ENCODE measurements at places on chromosomes 12 and 14. TPM values are rescaled to one million over a fixed set of nuclear protein-coding genes. Genes with fewer than 3 reads are reported as not detected.

DNA sequence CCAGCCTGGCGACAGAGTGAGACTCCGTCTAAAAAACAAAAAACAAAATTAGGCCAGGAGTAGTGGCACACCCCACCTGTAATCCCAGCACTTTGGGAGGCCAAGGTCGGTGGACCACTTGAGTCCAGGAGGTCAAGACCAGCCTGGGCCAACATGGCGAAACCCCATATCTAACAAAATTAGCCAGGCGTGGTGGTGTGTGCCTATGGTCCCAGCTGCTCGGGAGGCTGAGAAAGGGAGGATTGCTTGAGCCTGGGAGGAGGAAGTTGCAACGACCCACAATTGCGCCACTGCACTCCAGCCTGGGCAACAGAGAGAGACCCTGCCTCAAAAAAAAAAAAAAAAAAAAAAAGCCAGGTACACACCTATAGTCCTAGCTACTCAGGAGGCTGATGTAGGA, 37.0 kb downstream of the KDM2B start:
- H3K27ac ChIP-seq = no peak overlapping the region
- H3K4me3 ChIP-seq = no peak overlapping the region
- H3K27me3 ChIP-seq = no peaks in the 10 kb centered on the region
- no peaks in the 10 kb centered on the region for H3K4me1 ChIP-seq

DNA sequence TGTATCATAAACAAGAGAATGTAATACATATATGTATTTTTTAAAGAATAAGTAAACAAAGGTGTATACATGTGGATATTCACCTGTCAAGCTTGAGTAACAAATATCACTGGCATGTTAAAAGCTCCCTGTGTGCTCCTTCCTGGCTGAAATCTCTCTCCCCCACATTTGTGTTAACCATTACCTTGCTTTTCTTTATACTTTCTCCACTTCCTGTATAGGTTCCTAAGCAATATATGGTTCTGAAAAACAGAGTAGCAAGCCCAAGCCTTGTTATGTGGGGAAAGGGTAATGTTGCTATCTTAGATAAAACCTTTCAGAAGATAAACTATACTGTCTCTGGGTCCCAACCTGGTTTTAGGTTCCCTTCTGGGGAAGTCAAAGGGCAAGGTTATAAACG, 32.3 kb upstream of the TBC1D30 start:
- H3K27me3 ChIP-seq = no peaks in the 10 kb centered on the region
- H3K27ac ChIP-seq = no peak overlapping the region
- H3K4me3 ChIP-seq = no peak overlapping the region
- DNase-seq = no peak

DNA sequence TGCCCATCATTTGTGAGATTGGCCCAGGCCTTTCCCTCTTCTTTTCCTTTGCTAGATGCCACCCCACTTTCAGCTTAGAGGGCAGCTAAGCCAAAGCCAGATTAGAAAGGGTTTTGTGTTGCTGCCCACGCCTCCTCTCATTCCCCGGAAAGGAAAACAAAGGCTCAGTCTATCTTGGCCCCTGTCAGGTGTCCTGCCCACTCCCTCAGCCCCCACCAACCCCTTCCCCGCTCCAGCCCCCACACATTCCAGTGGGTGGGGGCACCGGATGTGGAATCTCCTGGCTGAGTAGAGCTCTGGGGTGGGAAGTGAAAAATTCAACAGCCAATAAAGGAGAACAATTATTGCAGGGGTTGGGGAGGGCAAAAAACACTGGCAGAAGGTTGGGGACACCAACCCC, 2.2 kb downstream of the BLOC1S1 start:
- peak overlapping the region; percentile 95 for H3K27ac ChIP-seq
- H3K27me3 ChIP-seq = no peaks in the 10 kb centered on the region
- H3K36me3 ChIP-seq = no peaks in the 10 kb centered on the region

DNA sequence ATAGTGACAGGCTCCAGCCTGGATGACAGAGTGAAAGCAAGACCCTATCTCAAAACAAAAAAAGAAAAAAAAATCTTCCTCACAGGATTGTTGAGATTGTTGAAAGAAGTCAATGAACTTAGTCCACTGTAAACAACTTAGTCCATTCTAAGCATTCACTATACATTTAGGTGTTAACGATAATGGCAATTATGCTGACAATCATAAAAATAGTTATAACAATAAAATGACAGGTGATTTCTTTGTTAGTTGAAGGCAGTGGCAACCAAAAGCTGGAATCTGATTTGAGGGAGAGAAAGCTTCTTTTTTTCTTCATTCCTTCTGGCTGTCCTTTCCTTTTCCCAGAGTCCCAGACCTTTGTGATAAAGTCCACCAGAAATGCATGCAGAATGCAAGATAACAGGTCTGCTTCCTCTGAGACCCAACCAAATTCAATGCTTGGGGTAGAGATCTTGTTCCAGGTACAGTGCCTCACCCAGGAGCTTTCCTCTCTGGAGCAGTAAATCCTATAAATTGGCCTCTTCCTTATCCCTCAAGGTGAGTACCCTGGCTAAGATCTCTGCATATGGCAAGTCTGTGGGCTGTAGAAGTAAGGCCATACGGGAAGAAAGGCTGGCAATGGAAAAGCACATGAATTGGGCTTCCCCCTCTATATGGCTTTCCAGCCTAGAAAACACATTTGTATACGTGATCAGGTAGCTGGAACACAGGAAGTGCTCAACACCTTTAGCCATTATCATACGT, 52.5 kb downstream of the PAX9 start:
- DNase-seq = no peak
- H3K4me1 ChIP-seq = no peaks in the 10 kb centered on the region
- no peaks in the 10 kb centered on the region for H3K27me3 ChIP-seq
- H3K27ac ChIP-seq = no peak overlapping the region

GRCh38 chr14:68703093-68703492, 89.8 kb downstream of the ZFP36L1 start:
- H3K4me1 ChIP-seq = peaks cover 8% of the 10 kb centered on the region
- no peaks in the 10 kb centered on the region for H3K27me3 ChIP-seq
- H3K36me3 ChIP-seq = no peaks in the 10 kb centered on the region
- DNase-seq = no peak

- H3K4me1 ChIP-seq = no peaks in the 10 kb centered on the region
- no peaks in the 10 kb centered on the region for H3K27me3 ChIP-seq
- no peak overlapping the region for H3K4me3 ChIP-seq
- no peak overlapping the region for H3K27ac ChIP-seq
Measured at GRCh38 chr12:21800011-21800410, 25.5 kb upstream of the KCNJ8 start.

DNA sequence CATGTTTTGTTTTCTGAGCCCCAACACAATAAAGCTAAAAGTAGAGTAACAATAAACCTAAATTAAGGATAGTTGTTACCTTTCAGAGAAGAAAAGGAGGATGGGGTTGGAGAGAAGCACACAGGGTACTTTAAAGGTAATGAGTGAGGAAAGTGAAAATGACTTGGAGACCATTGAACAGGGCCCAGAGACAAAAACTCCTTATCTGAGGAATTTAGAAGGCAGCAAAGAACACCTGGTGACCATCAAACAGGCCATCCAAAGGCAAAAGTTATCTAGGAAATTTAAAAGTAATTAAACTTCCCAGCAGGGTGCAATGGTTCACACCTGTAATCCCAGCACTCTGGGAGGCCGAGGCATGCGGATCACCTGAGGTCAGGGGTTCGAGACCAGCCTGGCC, 39.0 kb upstream of the CEP83 start:
- H3K27me3 ChIP-seq = no peaks in the 10 kb centered on the region
- no peak overlapping the region for H3K4me3 ChIP-seq

DNA sequence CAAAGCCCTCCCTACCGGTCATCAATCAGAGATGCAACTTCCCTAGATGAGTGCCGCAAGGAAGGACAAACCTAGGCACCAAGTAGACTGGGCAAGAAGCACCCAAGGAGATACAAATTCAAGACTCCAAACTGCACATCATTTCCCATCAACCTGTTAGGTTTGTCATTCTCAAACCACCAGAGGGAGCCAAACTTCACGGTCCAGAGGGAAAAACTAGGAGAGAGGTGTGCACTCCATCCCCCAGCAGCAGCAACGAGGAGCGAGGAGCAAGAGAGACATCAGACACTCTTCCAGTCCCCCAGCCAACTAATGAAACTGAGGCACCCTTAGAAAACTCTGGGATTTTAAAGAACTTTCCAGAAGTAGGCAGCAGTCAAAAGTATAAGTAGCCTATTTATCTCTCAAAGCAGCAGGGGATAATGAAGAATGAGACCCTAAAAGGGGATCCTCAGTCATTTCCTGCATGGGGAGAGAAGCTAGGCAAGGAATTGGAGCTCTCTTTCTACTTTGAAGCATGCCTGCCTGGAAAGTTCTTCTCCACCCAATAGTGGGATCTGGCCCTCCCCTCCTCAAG, 37.0 kb upstream of the NT5DC3 start:
- no peaks in the 10 kb centered on the region for H3K27me3 ChIP-seq
- no peak overlapping the region for H3K4me3 ChIP-seq
- no peaks in the 10 kb centered on the region for H3K4me1 ChIP-seq
- peak; percentile 65 for DNase-seq
- no peaks in the 10 kb centered on the region for H3K36me3 ChIP-seq

GRCh38 chr12:48334808-48335207, 15.9 kb downstream of the ZNF641 start:
- DNase-seq = no peak
- no peaks in the 10 kb centered on the region for H3K36me3 ChIP-seq
- no peaks in the 10 kb centered on the region for H3K4me1 ChIP-seq
- no peak overlapping the region for H3K27ac ChIP-seq

The CRIP2 gene
- total RNA-seq = 76.1 TPM

The ZNF385A gene
- total RNA-seq = 0.59 TPM

GRCh38 chr12:5881666-5882065, 63.4 kb downstream of the ANO2 start:
- H3K27me3 ChIP-seq = no peaks in the 10 kb centered on the region
- H3K36me3 ChIP-seq = no peaks in the 10 kb centered on the region
- DNase-seq = no peak
- no peak overlapping the region for H3K4me3 ChIP-seq
- no peak overlapping the region for H3K27ac ChIP-seq
- H3K4me1 ChIP-seq = no peaks in the 10 kb centered on the region

- H3K4me1 ChIP-seq = no peaks in the 10 kb centered on the region
- no peak overlapping the region for H3K4me3 ChIP-seq
- no peaks in the 10 kb centered on the region for H3K36me3 ChIP-seq
- no peak for DNase-seq
- no peak overlapping the region for H3K27ac ChIP-seq
Measured at GRCh38 chr12:131012279-131013069, 58.8 kb downstream of the ADGRD1 start.

The GLT1D1 gene
- 3.6 TPM for total RNA-seq

The BTG1 gene
- total RNA-seq = 214 TPM

DNA sequence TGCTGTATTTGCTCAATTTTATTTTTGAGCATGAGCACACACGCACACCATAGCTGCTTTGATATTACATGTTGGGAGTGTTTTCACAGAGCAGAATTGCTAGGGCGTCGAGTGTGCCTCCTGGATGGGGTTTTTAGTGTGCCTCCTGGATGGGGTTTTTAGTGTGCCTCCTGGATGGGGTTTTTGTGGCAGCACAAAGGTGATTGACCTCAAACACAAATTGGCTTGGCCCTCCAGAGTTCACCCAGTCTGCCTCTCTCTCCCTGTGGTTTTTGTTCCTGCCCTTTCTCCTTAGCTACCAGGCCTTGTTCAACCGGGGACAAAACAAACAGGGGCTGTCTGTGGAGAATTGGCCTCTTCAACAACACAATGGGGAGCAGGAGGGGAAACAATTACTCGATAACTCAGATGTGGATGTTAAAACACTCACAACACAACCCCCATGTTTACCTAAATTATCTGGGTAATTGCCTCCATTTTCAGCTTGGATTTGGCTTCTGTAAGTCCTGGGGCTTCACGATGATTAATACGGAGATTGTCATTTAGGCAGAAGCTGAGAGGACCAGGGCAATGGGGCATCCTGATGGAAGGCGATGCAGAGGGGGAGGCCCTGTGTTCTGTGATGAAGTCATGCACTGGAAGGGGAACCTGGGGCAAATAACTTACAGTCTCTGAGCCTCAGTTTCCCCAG, 26.9 kb downstream of the TBX3 start:
- no peaks in the 10 kb centered on the region for H3K4me1 ChIP-seq
- H3K4me3 ChIP-seq = no peak overlapping the region
- no peaks in the 10 kb centered on the region for H3K36me3 ChIP-seq

DNA sequence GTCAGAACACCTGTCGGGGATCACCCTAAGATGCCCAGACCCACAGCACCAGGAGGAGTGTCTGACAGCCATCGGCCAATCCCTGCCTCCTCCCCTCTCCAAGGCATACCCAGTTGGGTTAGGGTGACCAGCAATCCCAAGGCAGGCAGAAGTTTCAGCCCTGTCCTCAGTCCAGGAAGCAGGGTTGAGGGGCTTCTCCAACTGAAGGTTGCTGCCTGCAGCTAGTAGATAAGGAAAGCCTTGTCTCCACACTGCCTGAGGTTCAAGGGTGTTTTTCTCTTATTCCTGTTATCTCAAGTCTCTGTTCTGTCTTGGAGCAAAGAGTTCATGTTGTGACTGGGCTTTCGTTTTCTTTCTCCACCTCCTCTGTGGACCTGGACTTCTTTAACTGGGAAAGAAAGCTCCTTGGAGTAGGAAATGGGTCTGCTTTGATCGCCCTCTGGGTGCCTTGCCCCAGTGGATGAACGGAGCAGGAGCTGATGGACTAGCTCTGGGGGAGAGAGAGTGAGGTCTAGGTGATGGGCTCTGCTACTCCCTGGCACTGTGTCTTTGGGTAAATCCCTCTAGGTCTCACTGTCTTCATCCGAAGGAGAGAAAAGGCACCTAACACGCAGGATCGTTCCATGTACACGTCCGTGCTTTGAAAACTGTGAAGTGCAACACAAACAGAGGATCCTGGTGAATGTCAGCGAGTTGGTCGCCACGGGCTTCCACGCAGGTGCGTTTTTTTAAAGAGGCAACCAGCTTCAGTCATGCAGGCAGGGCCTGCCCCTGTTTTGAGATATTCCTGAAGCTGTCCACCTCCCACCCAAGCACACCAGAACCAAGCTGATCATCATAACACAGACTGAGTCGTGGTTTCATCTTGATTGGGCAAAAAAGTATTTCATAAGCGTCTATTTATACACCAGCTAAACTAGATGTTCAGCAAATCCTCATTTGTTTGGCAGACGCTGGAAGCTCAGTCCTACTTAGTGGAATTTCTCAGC, 52.5 kb upstream of the FOXN3 start:
- no peaks in the 10 kb centered on the region for H3K27me3 ChIP-seq
- DNase-seq = no peak
- H3K27ac ChIP-seq = no peak overlapping the region
- no peaks in the 10 kb centered on the region for H3K36me3 ChIP-seq
- H3K4me3 ChIP-seq = no peak overlapping the region
- no peaks in the 10 kb centered on the region for H3K4me1 ChIP-seq

GRCh38 chr12:21459474-21459873, 22.0 kb downstream of the PYROXD1 start:
- no peak overlapping the region for H3K27ac ChIP-seq
- H3K4me3 ChIP-seq = no peak overlapping the region
- H3K27me3 ChIP-seq = no peaks in the 10 kb centered on the region

GRCh38 chr12:119139448-119139847, 39.3 kb upstream of the HSPB8 start:
- no peak for DNase-seq
- H3K27ac ChIP-seq = no peak overlapping the region
- no peaks in the 10 kb centered on the region for H3K27me3 ChIP-seq
- H3K4me3 ChIP-seq = no peak overlapping the region
- H3K4me1 ChIP-seq = no peaks in the 10 kb centered on the region

Measured in uterus (tissue), 4 donors.